Esophagus squamous epithelium (tissue), 5 donors: ENCODE measurements at places on chromosomes 3 and 15.

DNA sequence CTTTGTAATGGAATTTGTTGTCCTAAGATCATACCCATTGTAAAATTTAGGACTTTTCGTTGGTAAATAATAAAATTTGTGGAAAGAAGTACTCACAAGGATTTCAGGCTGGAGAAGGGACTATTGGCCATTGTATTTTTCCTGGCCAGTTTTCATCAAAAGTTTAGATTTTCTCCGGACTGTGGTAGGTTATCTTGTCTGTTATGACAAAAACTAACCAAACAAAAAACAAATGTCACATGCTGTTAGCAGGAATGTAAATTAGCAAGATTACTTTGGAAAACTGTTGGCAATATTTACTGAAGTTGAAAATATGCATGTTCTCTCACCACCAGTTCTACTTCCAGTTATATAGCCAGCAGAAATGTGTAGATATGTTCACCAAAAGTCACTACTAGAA lies 27.8 kb downstream of the PDE8A start:
- DNase-seq: no peak

GRCh38 chr3:134028486-134029255 lies 1.1 kb downstream of the SLCO2A1 start:
- DNase-seq: no peak

GRCh38 chr3:70716832-70717231 lies 404.4 kb upstream of the MDFIC2 start:
- DNase-seq: no peak

- DNase-seq: no peak
Observed at GRCh38 chr3:56118968-56119367, 349.3 kb downstream of the ERC2 start.

DNA sequence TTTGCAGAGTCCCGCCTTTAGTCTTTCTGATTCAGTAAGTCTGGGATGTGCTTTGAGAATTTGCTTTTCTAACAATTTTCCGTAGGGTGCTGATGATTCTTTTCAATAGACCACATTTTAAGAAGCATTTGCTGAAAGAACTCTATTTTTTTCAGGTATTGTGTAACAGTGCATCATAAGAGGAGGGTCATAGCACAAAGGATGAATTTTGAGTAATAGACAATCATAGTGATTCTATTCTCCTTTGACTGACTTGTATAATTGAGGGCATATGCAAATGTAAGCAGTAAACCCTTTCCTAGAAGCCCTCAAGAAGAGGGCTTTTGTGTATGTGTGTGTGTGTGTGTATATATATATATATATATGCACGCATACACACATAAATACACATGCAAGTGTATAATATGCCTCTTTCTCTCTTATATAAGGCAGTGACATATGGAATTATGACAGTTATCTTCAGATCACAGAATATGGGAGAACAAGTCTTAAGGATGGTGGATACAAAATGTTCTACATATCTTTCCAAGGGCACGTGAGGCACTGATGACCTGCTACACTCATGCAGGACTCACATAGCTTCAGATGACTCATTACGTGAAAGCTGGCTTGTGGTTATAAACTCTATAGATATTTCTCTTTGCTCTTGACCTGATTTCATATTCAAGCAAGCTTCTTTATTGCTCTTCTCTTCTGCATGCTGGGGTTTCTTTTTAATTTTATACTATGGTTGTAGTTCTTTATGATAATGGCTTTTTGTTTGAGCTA lies 6.5 kb upstream of the PLSCR1 start:
- no peak for DNase-seq

- DNase-seq: no peak
Observed at GRCh38 chr3:28859897-28860296, 421.0 kb upstream of the RBMS3 start.

- no peak for DNase-seq
Observed at GRCh38 chr15:35067496-35068347, 17.4 kb downstream of the NANOGP8 start.

DNA sequence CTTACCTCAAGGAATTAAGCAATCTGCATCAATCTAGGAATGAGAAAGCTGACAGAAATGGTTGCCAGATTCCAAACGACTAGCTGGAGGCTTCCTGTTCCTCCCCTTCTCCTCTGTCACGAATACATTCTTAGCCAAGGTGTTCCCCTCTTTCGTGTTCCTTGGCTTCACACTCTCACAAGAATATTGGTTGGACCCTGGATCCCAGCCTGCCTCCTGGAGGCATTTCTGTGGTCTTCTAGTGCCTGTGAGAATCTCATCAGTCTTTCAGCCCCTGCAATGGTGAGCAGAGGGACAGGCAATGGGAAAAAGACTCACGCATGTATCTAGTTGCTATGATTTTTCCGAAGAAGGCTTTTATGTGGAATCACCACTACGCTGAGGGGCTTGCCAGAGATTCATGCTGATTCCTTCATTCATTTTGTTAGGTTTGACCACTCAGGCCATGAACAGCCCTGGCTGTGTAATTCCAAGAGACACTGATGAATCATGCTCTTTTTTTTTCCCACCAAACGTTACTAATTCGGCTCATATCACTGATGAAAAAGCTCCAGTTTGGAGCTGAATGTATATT lies 1.6 kb upstream of the P3H2 start:
- DNase-seq: no peak

GRCh38 chr3:124840331-124840730 lies 46.8 kb downstream of the ITGB5 start:
- DNase-seq: no peak

- DNase-seq: no peak
Observed at GRCh38 chr3:111545349-111545748, 3.4 kb downstream of the CD96 start.

GRCh38 chr15:77145370-77145769 lies 74.5 kb upstream of the TSPAN3 start:
- no peak for DNase-seq

- no peak for DNase-seq
Observed at GRCh38 chr3:109081746-109082510, 36.0 kb downstream of the MORC1 start.

DNA sequence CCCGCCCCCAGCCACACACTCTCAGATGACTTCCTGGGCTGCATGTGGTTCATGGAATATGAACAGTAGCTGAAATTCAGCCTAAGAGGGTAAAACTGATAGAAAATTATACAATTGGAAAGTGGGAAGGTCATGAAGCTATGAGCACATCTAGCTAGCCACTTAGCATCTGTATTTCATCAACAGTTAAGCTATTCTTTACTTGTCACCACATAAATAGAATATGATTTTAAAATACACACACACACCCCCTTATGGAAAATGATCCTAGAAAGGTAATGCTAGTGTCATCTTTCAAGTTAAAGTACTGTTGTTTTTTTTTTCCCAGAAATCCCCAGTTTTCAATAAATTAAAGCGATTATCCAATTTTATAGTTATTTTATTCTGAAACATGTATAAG lies 3.6 kb downstream of the MAP4 start:
- no peak for DNase-seq

- DNase-seq: no peak
Observed at GRCh38 chr3:138845181-138845601, 10.5 kb upstream of the PIK3CB start.

GRCh38 chr3:141524988-141525387 lies 38.2 kb downstream of the RASA2 start:
- DNase-seq: no peak

- DNase-seq: no peak
Observed at GRCh38 chr3:149571381-149571780, 86.4 kb downstream of the WWTR1 start.

DNA sequence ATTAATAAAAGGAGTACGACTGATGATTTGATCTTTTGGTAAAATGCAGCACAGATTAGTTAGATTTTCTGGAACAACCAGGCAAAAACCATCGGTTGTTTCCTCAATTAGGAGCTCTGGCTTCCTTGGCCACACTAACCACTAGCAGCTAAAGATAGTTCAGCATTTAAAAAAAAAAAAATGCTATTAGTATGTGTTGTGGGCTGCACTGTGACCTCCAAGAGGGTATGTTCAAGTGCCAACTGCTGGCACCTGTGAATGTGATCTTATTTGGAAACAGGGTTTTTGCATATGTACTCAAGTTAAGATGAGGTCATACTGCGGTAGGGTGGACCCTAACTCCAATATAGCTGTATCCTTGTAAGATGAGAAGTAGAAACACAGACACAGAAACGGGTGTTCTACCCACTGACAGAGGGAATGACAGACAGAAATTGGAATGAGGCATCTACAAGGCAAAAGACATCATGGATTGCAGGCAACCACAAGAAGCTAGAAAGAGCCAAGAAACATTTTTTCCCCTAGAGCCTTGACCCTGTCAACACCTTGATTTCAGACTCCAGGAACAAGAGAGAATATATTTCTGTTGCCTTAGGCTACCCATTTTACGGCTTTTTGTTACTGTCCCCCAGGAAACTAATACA lies 534.6 kb upstream of the ROBO2 start:
- DNase-seq: no peak

- DNase-seq: no peak
Observed at GRCh38 chr3:55426486-55426885, 60.6 kb downstream of the WNT5A start.

DNA sequence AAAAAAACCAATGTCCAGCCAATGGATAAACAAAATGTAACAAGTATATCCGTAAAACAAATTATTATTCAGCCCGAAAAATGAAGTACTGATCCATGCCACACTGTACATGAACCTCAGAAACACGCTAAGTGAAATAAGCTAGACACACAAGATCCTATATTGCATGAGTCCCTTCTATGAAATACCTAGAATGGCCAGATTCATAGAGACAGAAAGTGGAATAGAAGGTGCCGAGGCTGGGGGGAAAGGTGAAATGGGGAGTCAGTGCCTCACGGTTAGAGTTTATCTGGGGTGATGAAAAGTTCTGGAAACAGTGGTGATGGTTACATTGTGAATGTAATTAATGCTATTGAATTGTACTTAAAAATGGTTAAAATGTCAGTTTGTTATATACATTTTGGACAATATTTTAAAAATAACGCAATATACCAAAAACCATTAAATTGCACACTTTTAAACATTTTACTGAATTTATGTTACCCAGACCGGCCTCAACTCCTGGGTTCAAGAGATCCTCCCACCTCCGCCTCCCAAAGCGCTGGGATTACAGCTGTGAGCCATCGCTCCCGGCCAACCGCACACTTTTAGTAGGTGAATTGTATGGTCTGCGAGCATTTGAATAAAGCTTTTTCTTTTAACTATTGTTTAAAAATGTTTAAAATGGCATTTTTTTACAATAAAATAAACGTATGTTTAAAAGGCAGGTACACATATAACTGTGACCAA lies 2.1 kb downstream of the RNF168 start:
- DNase-seq: no peak

DNA sequence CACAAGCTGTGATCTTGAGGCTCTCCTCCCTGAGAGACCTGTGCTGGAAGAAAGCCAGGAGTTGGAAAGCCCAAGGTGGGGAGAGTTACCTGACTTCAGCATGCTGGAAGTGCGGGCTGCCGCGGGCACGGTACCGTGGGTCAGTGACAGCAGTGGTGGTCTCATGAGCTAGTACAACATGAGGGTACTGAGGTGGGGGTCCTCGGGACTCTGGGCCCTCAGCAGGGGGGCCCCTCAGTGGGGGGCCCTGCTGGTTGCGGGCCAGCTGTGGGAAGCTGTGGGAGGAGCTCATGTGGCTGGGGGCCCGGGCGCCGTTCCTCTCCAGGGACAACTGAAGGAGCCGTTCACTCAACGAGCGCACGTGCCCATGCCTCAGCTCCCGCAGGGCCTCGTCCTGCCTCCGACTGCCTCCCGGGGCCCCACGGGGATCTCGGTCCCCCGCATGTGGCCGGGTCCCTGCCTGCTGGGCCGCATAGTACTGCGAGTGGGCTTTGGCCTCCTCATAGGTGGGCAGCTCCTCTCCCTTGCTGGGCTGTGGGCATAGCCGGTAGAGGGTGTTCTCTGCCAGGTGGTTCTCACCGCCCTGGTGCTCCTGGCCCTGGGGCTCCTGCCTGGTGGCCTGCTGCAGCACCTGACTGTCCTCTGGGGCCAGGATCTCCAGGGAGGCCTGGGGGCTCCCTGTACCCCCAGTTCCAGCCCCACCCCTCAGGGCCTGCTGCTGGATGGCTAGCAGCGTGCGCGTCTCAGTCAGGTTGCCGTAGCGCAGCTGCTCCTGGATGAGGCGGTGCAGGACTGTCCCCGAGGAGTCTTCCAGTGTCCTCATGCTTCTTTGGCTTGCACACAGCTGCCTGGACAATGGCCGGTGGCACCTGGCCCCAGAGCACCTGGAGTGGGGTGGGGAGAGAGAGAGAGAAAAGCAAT lies 3.4 kb downstream of the AMOTL2 start:
- DNase-seq: no peak

- DNase-seq: no peak
Observed at GRCh38 chr3:58190882-58191281, 19.9 kb downstream of the DNASE1L3 start.

- no peak for DNase-seq
Observed at GRCh38 chr3:49387721-49388120, 24.1 kb downstream of the RHOA start.

GRCh38 chr3:157384491-157384890 lies 52.2 kb upstream of the PTX3 start:
- DNase-seq: no peak

DNA sequence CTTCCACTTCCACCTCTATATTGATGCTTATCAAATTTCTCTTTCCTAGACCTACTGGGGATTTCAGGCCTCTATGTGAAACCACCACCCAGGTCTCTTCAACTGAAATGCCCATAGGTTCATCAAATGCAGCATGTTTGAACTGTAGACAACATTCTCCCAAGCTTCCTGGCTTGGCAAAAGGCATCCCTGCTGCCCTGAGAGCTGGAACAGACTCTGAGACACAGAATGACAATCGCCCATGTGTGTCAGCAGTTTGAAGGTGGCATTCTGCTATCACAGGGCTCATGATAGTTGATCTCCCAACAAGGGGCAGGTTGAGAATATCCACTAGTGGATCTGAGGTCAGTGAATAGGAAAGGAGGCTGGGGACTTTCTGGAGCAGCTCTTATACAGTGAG lies 200.7 kb downstream of the RPLP1 start:
- DNase-seq: no peak

DNA sequence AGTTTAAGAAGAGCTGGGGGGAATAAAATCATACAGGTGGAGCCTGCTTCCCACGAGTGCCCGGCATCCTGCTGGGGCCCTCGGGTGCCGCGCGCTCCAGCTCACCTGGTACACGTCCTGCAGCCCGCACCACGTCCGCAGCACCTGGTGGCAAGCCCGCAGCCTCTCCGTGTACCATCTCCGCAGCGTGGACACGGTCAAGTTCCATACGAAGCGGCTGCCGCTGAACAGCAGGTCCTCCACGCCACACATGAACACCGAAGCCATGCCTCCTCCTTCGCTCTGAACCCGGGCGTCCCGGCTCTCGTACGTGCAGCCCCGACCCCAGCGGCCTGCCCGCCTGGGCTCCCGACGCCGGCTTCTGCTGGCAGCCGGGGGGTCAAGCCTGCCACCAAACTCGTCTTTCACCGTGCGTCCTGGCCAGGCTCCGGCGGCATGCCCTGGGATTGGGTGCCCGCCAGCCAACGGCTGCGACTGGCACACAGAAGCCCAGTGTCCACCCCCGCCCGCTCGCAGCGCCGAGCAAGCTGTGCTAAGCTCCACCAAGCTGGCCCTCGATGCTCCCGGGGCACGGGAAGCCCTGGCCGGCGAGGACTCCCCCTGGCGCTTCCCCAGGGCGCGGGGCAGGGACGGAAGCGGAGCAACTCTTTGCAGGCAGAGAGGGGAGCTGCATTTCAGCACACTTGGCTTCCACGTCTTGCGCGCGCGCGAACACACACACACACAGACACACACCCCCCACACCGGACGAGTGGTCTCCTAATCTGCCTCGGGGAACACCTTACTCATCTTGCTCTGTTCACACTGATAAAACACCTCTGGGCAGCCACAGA lies at the start of gene FRMD4B:
Gene FRMD4B (minus strand): TSS at position 366 of the 833 bp plus-strand sequence. CDS start 99 bp downstream, at position 267.
- no peak for DNase-seq

GRCh38 chr3:77699125-77699691 lies 659.3 kb downstream of the ROBO2 start:
- no peak for DNase-seq
